ENCODE measurements at places on chromosomes 1 and 21.

GRCh38 chr21:26124421-26124833, 46.1 kb downstream of the APP start:
- no peak for DNase-seq

- no peak for DNase-seq
Measured at GRCh38 chr1:2345297-2346075, 45.9 kb downstream of the MORN1 start.

DNA sequence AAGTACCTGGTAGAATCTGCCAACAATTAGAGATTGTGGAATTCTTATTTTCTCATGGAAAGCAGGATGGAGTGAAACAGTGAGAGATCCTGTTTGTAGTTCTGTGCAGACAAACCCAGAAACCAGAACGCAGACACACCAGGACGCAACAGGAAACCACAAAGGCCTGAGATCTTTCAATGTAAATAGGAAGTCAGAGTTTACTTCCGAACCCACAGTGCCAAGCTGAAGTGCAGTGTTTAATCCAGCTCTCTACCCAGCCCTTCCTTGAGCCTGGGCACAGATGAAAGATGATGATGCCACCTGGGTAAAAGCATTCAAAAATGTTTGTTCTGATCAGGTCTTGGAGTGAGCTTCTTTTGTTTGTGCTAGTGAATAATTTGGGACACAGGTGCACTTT, 244.2 kb upstream of the HOOK1 start:
- no peak for DNase-seq

GRCh38 chr1:207026104-207026534, 6.4 kb downstream of the C1orf116 start:
- DNase-seq, result no peak

- DNase-seq, result no peak
Measured at GRCh38 chr1:227779685-227780084, 35.8 kb upstream of the PRSS38 start.

DNA sequence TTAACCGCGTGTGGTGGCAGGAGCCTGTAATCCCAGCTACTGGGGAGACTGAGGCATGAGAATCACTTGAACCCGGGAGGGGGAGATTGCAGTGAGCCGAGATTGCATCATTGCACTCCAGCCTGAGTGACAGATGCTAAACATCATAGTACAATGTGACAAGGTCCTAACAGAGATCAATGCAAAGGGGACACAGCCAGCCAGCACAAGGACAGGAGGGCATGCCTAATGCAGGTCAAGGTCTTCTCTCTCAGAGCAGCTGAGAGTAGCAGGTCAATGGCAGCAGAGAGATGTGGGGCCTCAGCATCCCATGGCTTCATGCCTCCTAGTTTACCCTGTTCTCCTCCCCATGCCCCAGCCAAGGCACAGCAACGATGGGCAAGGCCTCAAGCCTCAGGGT, 3.0 kb upstream of the SMIM11 start:
- DNase-seq, result no peak

DNA sequence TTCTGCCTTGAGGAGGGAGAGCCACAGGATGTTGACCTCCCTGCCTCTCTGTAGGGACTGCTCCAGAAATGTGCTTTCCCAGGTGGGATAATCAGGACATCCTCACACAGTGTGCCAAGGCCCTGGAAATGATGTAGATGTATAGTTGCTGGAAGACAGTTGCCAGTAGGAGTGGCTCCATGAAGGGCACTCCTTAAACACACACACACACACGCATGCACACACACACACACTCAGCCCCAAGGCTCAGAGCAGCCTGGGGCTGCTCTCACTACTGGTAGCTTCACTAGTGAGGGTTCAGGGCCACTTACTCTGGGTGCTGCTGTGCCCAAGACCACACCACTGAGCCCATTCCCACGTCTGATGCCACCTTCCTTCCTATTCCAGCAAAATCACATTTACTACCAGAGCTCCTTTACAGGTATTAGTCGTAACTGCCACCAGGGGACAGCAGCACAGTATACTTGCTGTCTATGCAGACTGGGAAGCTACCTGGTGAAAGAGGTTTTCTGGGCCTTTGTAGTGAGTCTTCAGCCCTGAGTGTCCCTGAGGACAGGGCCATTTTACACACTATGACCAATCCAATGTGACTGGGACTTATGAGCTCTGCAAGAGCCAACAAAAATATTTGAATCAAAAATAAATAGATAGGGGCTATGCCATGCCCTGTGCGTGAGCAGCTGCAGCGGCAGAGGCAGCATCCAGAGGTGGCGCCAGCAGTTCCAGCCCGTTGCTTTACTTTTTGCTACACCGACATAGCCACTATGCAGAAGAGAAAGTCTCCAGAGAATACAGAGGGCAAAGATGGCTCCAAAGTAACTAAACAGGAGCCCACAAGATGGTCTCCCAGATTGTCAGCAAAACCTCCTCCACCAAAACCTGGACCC, 15.0 kb downstream of the CRNN start:
- no peak for DNase-seq

GRCh38 chr1:7539769-7540175, 231.3 kb upstream of the VAMP3 start:
- no peak for DNase-seq

DNA sequence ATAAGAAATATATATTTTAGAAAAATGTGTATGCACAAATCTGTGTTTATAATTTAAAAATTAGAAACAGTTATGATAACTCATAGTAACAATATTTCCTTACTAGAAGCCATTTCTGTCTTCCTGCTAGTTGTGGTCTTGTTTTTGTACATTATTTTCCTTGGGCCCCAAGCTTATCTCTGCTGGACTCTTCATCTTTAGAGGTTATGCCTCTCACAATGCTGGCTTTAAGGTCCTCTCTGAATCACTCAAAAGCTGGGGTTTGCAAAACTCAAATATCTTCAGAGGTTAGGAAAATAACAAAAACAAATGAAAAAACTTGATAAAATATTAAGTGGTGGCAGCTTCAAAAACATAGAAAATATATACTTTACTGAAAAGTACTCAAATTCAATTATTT, 133.8 kb downstream of the PTPRC start:
- DNase-seq, result no peak

DNA sequence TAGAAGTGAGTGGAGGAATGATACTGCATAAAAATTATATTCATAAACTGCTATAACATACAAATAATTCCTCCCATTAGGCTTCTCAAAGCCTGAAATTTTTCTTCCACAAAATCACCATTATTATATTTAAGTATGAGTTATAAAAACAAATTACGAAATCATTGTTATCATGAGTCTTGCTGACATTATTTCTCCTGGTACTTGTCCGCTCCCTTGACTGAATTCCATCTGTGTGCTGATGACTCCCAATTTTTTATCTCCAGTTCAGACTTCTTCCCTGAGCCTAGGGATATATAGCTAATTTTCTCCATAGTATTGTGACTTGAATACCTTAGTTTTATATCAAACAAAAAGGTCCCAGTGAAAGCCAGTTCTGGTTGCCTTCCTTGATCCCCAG, 268.2 kb downstream of the HMCN1 start:
- no peak for DNase-seq

DNA sequence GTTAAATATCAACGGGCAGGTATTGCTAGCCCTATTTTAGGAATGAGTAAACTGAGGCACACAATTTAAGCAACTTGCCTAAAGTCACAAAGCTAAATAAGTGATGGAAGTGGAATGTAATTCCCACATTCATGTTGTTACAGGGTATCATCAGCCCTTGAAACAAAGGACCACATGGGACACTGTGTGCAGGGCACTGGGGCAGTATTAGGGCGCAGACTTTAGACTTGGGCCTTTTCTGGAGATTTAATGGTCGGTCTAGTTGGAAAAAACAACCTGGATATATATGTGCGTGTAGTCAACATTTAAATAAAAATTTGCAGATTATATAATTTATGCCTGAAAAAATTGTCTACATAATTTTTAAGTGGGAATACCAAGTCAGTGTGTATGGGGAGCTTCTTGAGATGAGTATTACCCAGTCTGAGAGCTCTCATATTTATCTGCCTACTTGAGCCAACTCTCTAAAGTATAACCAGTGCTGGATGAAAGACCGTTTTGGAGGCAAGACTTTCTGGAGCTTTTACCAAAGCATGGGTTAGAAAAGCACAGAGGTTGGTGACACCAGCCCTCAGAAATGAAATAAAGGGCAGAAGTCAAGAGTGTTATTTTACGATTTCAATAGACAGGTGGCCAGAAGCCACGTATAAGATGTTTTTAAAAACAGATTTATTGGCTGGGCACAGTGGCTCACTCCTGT, 1.6 kb downstream of the KDM1A start:
- DNase-seq, result no peak

DNA sequence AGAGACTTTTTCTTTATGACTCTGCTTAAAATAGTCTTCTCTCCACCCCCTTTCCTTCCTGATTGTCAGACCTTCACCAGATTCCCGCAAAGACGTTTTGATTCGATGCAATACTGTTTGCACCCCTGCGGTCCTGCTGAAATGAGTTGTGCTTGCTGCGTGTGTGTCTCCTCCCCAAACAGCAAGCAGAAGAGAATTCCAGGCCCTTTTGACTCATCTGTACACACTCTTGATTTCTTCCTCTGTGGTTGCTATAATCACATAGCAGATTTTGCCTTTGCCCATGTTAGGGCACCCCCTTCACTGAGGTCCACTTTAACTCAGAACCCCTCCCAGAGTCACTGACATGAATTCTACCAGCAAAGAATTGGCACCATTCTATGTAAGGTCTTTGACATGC, 136.5 kb downstream of the ZZZ3 start:
- DNase-seq, result no peak

- no peak for DNase-seq
Measured at GRCh38 chr1:204443871-204444581, 32.4 kb upstream of the PPP1R15B start.

- DNase-seq, result no peak
Measured at GRCh38 chr1:204894031-204894430, 23.4 kb downstream of the NFASC start.

DNA sequence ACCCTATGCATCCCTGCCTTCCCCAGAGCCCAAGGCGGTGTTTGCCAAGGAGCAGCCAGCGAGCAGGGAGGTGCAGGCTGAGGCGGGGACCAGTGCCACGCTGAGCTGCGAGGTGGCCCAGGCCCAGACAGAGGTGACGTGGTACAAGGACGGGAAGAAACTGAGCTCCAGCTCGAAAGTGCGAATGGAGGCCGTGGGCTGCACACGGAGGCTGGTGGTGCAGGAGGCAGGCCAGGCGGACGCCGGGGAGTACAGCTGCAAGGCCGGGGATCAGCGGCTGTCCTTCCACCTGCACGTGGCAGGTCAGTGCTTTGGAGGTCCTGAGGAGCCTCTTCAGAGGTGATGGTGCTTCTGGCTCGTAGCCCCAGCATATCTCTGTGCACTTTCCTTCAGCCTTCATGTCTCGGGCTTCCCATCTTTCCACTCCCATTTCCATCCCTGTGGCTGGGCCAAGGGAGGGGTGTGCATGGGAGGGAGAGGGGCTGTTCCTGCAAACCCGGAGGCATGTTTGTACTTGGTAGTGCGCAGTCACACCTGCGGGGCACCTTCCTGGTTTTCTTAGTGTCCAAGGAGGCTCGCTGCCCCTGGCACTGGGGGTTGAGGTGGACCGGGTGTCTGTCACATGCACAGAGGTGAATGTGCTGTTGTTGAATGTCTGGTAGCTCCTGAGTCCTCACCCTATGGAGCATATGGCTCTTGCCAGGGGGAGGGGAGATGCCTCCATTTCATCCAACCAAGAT, 56.4 kb downstream of the OBSCN start:
- no peak for DNase-seq

GRCh38 chr1:111886741-111887140, 102.7 kb downstream of the KCND3 start:
- no peak for DNase-seq

DNA sequence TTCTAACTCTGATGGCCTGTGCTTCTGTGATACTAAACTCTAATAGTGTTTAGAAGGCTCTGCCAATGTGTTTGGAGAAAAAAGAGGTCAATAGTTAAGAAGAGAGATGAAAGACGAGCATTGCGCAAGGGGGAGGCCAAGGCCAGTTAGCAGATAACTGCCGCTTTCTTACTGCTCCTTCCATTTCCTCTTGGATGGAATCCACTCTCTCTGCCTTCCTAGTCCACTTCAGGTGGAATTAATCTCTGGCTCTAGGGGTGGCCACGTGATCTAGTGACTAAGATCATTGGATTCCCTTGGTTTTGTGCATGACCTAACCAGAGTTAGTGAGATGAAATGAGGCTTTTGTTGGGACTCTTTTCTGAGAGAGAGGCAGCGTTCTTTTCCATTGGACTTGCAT, 148.3 kb downstream of the ACTL8 start:
- no peak for DNase-seq

- DNase-seq, result no peak
Measured at GRCh38 chr1:215636258-215636965, 69.3 kb downstream of the KCTD3 start.

- no peak for DNase-seq
Measured at GRCh38 chr1:203867802-203868201, 6.4 kb downstream of the SNRPE start.

DNA sequence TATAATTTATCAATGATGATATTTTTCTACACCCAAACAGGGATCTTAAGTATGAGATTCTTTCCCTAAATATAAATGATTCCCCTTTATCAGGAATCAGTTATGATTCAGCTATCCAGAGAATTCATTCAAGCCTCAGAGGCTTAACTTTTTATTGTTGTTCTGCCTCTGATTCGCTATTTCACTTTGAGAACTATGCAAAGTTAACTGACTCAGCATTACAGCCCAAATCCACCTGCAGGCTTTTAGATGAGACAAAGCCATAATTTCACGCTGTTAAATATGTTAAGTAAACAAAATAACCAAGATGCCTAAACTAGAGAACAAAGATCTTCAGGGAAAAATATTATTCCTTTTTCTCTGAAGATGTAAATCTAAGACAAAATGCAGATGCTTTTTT, 8.5 kb downstream of the SCYL3 start:
- no peak for DNase-seq

DNA sequence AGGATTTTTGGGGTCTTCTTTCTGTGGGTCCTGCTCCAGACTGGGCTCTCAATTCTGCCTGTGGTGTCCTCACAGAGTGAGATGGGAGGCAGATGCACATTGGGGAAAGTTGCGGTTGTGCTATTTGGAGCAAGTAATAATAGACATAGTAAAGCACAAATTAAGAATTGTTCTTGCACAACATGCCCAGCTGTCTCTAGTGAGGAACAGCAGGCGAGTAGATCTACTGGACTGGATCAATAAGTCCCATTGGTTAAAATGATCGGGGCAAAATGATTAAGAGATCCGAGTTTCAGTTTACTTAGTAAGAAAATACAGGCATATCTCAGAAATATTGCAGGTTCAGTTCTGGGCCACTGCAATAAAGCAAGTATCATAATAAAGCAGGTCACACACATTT, 448.3 kb upstream of the PROX1 start:
- no peak for DNase-seq

DNA sequence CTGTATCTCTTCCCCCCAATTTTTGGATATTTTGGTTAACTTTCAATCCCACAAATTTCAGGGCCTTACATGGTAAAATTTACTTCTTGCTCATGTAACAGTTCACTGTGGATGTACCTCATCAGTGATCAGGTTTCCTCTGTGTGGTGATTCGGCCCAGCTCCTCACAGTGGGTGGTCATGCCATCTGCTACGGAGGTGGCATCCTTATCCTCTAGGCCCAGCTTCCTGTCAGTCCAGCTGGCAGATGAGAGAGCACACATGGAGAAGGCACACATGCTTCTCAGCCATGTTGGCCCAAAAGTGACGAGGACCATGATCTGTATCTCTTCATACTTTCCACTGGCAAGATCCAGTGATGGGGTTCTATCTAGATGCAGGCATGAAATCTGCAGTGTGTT, 27.2 kb downstream of the PCBP3 start:
- no peak for DNase-seq

GRCh38 chr21:37231671-37232070, 35.5 kb downstream of the VPS26C start:
- DNase-seq, result no peak
